ENCODE measurements at places on chromosomes 2 and 18.
A peak's percentile ranks its signal among the peaks of the same experiment; 100 is the strongest.

GRCh38 chr2:24643051-24643450 lies 150.1 kb downstream of the PTRHD1 start:
- no peak for DNase-seq

DNA sequence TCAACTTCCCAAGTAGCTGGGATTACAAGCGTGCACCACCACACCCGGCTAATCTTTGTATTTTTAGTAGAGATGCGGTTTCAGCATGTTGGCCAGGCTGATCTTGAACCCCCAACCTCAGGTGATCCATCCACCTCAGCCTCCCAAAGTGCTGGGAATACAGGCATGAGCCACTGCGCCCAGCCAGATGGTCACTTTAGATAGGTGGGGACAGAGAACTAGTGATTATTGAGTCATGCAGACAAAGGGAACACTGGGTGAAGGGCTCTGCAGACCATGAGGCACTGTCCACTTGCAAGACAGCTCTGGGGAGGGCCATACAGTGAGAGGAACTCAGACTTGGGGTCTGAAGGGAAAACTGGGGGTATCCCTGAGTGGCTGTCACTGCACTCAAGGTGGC lies 58.4 kb upstream of the POMC start:
- no peak for DNase-seq

DNA sequence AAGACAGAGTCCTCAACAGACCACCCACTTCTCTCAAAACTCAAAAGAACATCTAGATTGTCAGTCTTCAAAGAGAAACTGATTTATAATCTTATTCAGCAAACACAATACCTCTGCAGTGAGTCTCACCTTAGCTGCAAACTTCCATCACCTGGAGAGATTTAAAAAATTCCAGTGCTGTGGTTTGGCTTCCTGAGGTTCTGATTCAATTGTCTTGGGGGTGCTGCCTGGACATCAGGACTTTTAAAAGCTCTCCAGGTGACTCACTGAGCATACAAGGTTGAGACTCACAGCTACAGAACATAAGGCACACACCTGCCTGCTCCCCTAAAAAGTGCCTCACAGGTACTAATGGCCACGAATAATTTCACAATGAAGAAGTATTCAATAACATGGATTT lies 40.3 kb downstream of the RNF152 start:
- DNase-seq: no peak

- DNase-seq: no peak
Measured at GRCh38 chr2:230774348-230774951, 61.8 kb downstream of the CAB39 start.

GRCh38 chr2:137221797-137222492 lies 456.6 kb downstream of the THSD7B start:
- DNase-seq: no peak

DNA sequence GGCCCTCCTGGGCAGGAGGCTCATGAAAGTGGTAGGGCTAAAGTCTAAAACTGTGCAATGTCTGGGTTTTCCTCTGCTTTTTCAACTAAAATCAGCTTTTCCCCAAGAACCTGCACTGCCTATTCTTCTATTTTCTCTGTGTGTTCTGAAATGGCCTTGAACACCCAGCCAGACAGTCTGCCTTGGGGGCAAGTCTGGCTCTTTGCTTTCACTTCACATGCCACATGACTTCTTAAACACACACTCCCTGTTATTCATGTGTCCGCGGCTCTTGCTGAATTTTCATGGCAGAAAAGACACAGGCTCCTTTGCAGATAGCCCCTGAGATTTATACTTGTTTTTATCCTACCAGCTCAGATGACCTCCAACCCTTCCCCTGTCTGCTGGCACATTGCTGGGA lies 10.6 kb upstream of the RPIA start:
- no peak for DNase-seq

DNA sequence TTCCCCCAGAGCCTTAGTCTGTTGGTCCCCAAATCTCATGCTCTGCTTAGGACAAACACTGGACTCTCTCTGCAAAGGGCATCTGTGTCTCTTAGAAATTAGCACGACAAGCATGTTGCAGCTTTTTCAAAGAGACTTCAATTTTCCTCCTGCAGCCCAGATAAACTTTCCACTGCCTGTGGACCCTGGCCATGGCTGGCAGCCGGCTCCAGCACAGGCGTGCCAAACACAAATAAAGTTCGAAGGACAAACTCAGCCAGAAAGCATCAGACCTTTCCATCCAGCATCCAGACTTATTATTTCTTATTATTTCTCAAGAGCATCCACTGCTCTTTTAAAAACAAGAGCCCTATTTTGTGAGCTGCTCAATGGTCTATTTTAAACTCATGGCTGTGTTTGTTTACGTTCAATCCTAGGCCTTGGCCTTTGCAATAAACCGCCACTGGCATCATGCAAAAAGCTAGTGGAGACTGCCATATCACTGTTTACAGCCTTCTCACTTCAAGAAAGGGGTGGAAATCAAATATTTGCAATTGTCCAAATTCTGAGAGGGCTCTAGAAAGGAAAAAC lies 300.8 kb downstream of the BCL11A start:
- DNase-seq: no peak

DNA sequence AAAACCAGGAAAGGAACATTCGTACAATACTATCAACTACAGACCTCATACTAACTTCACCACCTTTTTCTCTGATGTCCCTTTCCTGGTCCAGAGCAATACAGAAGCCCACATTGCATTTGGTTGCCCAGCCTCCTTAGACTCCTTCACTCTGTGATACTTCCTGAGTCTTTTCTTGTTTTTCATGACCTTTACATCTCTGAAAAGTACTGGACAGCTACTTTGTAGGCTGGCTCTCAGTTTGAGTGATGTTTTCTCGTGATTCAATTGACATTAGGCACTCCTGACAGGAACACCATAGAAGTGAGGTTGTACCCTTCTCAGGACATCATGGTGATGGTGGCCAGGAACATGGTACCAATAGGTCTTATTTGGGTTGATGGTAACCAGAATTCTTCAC lies 185.9 kb upstream of the SLC39A10 start:
- peak; percentile 8 for DNase-seq

- DNase-seq: no peak
Measured at GRCh38 chr18:577643-578375, 2.4 kb upstream of the CETN1 start.

GRCh38 chr18:55509631-55510324 lies 78.2 kb downstream of the TCF4 start:
- DNase-seq: peak; percentile 83

GRCh38 chr18:2967820-2968219 lies 45.1 kb downstream of the LPIN2 start:
- DNase-seq: no peak

- DNase-seq: peak; percentile 16
Measured at GRCh38 chr2:215870986-215871385, 142.4 kb downstream of the MREG start.

DNA sequence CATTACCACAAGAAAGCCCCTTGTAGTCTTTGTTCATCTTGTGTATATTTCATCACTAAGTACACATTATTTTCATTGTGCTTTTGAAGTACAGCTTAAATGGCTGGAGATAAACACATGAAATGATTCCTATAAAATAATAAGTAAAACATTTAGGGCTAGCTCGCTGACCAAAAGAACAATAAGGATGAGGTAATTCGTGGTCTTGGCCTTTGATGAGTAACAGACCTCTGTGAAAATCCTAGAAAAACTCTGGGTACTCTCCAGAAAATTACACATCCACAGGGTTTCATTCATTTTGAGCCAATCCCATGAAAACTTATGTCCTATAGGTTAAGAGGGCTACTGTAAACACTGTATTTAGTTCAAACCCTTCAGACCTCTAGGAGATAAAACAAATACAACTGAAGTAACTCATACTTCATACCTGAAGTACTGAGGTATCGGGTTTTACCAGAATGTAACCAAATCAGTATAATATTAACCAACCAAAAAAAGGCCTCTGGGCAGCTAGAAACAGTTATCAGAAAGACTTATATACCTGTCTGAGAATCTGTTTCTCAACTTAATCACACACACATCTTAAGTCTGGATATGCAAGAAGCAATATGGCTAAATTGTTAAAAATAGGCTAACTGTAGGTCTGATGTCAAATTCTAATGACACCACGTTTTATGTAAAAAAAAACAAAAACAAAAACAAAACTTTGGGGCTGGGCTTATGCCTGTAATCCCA lies 31.0 kb downstream of the CFAP36 start:
- DNase-seq: no peak

GRCh38 chr2:218782528-218782844 lies 539 bp downstream of the CYP27A1 start:
- DNase-seq: no peak

- no peak for DNase-seq
Measured at GRCh38 chr2:68059784-68060525, 2.8 kb downstream of the C1D start.

- DNase-seq: no peak
Measured at GRCh38 chr2:106124905-106125549, 69.1 kb downstream of the UXS1 start.

DNA sequence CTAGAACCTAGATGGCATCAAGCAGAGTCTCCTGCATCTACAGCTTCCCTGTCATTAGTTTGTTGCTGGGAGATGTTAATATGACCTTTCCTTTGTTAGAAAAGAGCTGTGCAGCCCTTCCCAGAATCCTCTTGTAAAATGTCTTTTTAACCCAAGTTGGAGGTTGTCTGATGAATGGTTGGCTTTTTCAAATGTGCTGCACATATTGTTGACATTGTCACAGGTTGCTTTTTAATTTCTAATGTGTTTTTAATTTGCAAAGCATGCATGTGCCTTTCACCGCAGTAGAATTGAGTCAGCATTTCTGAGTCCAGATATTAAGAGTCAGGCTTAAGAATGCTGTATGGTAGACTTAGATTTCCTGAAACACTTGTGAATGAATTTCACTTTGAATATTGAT lies 120.8 kb downstream of the GREB1L start:
- DNase-seq: no peak

DNA sequence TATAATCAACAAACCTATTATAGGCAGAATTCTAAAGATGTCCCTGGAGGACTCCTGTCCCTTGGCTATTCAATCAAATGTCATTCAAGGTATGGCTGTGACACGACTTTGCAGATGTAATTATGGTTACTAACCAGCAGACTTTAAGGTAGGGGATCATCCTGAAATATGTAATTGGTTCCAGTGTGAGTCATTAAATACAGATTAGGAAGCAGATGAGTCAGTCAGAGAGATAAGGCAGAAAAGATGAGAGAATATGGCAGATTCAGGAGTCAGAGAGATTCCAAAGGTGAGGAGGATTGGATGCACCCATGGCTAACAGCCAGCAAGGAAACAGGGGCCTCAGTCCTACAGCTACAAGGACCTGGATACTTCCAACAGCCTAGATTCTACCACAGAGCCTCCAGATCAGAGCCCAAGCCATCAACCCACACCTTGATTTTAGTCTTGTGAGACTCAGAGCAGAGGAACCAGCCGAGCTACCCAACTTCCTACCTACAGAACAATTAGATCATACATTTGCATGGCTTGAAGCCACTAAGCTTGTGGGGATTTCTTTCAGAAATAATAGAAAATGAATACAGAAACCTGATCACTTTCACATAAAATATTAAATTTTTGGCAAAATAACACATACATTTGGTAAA lies 11.2 kb upstream of the PROM2 start:
- no peak for DNase-seq

DNA sequence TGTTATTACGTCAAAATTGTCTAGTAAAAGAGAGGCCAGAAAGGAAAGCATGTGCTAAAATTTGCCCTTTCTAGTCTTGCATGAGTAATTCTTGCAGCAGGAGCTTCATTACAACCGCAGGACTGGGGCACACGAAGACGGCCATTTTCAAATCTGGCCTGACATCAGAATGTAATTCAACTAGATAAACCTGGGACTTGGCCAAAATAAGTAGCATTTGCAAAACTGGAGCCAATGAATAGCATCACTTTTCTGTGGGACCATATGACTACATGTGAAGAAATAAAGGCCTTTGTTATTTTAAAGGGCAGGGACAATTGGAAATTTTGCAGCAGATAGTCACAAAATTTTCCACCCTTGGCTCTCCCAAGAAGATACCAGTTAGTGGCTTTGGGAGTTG lies 3.0 kb upstream of the FZD7 start:
- DNase-seq: no peak

GRCh38 chr18:50659091-50660003 lies 99.5 kb downstream of the MAPK4 start:
- DNase-seq: no peak

- DNase-seq: peak; percentile 43
Measured at GRCh38 chr2:16553226-16553625, 112.4 kb downstream of the CYRIA start.

- DNase-seq: no peak
Measured at GRCh38 chr2:96665083-96665569, 22.6 kb downstream of the FER1L5 start.

DNA sequence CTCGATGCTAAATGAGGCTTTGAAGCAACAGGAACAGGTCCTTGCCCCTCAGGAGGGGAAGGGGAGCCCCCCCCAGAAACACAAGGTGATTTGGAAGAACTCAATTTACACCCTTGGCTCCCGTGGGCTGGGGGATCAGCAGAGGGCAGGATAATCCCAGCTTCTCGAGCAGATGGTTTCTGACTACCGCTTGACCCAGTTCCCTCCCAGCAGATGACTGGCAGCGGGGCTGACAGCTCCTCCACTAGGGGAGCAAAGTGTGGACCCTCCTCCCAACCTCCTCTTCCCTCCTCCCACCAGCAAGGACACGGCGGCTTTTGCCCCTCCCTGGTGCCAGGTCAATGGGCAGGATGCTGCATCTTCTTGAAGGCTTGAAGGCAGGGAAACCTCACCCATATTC lies 3.5 kb upstream of the INHBB start:
- no peak for DNase-seq

GRCh38 chr2:31420936-31421335 lies 6.4 kb upstream of the XDH start:
- DNase-seq: no peak

- no peak for DNase-seq
Measured at GRCh38 chr18:36643061-36643460, 185.7 kb downstream of the TPGS2 start.

- no peak for DNase-seq
Measured at GRCh38 chr2:85187069-85187468, 53.9 kb downstream of the TCF7L1 start.

GRCh38 chr2:203279288-203279687 lies 40.5 kb downstream of the CYP20A1 start:
- no peak for DNase-seq

GRCh38 chr2:143177096-143177786 lies 48.0 kb downstream of the ARHGAP15 start:
- DNase-seq: peak; percentile 65

GRCh38 chr2:133952896-133953295 lies 301.0 kb upstream of the MGAT5 start:
- peak; percentile 11 for DNase-seq

DNA sequence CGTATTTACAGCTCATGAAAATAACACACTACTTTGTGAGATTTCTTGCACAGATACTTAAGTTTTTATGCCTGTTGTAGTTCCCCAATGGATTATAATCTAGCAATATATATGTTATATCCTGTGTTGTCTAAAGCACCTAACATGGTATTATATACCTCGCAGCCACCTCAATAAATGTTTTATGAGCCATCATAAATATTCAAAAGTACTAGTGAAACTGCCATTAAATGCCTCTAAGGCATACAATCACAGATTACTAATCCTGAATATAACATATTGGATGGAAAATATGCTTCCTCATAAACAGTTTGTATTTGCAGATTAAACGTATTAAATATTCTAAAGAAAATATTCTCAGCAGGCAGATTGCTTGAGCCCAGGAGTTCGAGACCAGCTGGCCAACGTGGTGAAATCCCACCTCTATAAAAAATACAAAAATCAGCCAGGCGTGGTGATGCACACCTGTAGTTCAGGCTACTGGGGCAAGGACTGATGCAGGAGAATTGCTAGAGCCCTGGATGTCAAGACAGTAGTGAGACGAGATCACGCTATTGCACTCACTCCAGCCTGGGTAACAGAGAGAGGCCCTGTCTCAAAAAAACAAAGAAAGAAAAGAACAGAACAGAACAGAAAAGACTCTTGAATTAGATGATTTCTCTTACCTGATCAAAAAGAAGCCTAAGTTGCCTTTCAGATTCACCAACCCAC lies 64.1 kb downstream of the ATAD2B start:
- DNase-seq: no peak
